Caco-2 (cell line): ENCODE measurements at places on chromosomes 3 and 15.

GRCh38 chr3:141942006-141942405, 65.6 kb downstream of the ATP1B3 start:
- H3K4me1 ChIP-seq, result peaks cover 16% of the 10 kb centered on the region
- H3K27ac ChIP-seq, result no peak overlapping the region
- H3K27me3 ChIP-seq, result no peaks in the 10 kb centered on the region
- no peaks in the 10 kb centered on the region for H3K36me3 ChIP-seq
- H3K4me3 ChIP-seq, result no peak overlapping the region
- peak; percentile 65 for DNase-seq

- DNase-seq, result peak; percentile 61
- H3K27me3 ChIP-seq, result no peaks in the 10 kb centered on the region; the same call in 1 of the 2 replicates
- H3K4me3 ChIP-seq, result no peak overlapping the region
Observed at GRCh38 chr15:66004618-66005262, 135.4 kb downstream of the RAB11A start.

GRCh38 chr15:98419173-98419780, 229.1 kb upstream of the IGF1R start:
- H3K4me3 ChIP-seq, result no peak overlapping the region
- DNase-seq, result no peak
- H3K4me1 ChIP-seq, result peaks cover 8% of the 10 kb centered on the region; the same call in 1 of the 2 replicates
- no peaks in the 10 kb centered on the region for H3K36me3 ChIP-seq

DNA sequence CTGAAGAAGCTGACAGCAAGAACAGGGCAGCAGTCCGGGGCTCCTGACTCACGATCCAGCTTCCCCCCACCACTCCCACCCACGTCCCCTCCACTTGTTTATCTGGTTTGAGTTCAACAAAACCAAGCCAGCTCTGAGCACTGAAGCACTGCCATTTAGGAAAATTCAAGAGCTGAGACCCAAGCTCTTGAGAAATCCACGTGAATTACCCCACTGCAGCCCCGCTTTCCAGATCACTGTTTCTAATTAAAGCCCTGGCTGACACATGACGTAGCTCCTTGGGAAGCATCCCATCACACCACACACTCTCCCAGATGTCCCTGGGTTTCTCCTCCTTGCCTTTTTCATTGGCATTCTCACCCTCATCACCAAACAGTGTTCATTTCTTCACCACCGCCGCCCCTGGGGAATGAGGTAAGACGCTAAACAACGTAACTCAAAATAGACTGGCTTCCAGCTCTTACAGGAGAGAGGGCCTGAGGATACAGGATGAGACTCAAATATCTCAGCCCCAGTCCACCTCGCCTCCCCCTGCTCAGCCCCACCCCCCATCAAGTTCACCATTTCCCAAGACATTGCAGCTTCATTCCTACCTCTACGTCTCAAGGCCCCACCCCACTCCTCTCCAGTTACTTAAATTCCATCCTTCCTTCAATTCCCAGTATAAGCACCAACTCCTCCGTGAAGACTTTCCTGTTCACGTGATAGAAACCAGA, 95.4 kb downstream of the SRGAP3 start:
- no peak overlapping the region for H3K27ac ChIP-seq
- no peaks in the 10 kb centered on the region for H3K27me3 ChIP-seq
- no peak for DNase-seq
- no peaks in the 10 kb centered on the region for H3K36me3 ChIP-seq

DNA sequence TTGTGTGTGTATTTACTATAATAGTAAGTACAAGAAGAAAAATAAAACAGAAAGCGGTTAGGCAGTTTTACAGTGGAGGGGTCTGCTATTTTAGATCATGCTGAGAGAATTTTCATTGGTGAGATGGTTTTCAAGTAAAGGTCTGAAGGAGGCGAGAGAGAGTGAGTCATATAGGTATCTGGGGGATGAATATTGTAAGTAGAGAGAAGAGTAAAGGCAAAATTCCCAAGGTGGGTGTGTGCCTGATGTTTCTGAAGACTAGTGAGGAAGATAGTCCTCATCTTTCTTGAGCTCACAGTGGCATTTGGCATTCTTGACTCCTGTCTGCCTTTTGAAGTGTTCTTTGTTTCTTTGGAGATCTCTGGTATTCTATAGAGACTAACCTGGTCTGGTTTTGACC, 38.6 kb downstream of the CRYBG3 start:
- no peaks in the 10 kb centered on the region; the same call in 1 of the 2 replicates for H3K36me3 ChIP-seq
- H3K4me1 ChIP-seq, result no peaks in the 10 kb centered on the region
- H3K27ac ChIP-seq, result no peak overlapping the region
- H3K27me3 ChIP-seq, result no peaks in the 10 kb centered on the region
- no peak overlapping the region for H3K4me3 ChIP-seq
- DNase-seq, result no peak

DNA sequence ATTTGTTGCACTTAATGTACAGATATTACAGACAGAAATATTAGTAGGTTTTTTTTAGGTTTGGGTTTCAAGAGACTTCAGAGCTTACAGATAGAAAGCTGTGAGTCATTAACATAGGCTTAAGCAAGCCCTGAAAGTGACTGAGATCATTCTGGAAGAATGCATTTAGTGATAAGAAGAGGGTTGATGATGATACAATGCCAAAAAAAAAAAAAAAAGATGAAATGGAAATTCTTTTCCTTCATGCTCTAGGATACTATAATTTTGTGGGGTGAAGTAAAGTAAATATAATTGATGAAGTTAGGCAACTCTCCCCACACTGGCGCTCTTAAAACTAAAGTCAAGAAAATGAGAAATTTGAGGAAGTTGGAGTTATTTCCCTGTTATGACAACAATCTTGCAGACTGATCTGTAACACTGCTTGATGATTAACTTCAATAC, 169.4 kb upstream of the ZNF385D start:
- H3K4me3 ChIP-seq, result no peak overlapping the region
- no peaks in the 10 kb centered on the region for H3K4me1 ChIP-seq
- H3K36me3 ChIP-seq, result no peaks in the 10 kb centered on the region
- DNase-seq, result no peak
- H3K27ac ChIP-seq, result no peak overlapping the region

- no peaks in the 10 kb centered on the region for H3K4me1 ChIP-seq
- H3K4me3 ChIP-seq, result no peak overlapping the region
- H3K27ac ChIP-seq, result no peak overlapping the region
- H3K27me3 ChIP-seq, result no peaks in the 10 kb centered on the region
- H3K36me3 ChIP-seq, result no peaks in the 10 kb centered on the region
Observed at GRCh38 chr15:77031376-77032050, 36.6 kb downstream of the PSTPIP1 start.

DNA sequence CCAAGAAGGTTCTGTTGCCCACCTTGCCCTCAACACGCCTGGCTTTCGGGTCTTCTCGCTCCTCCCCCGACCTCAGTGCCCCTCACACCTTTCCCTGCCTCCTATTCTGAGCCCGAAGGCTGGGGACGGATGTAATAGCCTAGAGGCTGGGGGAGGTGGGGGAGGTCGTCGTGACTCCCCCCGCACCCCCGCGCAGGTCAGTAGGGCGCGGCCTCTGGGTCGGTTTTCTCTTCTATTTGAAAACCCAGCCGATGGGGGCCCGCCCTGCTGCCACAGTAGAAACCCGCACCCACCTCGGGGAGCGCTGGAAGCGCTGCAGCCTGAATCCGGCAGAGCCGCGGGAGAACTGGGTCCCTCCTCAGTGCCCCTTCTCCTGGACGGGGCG, 1.0 kb upstream of the RBPMS2 start:
- H3K4me1 ChIP-seq, result no peaks in the 10 kb centered on the region; the same call in 1 of the 2 replicates
- H3K27me3 ChIP-seq, result no peaks in the 10 kb centered on the region
- H3K36me3 ChIP-seq, result no peaks in the 10 kb centered on the region
- H3K27ac ChIP-seq, result no peak overlapping the region

DNA sequence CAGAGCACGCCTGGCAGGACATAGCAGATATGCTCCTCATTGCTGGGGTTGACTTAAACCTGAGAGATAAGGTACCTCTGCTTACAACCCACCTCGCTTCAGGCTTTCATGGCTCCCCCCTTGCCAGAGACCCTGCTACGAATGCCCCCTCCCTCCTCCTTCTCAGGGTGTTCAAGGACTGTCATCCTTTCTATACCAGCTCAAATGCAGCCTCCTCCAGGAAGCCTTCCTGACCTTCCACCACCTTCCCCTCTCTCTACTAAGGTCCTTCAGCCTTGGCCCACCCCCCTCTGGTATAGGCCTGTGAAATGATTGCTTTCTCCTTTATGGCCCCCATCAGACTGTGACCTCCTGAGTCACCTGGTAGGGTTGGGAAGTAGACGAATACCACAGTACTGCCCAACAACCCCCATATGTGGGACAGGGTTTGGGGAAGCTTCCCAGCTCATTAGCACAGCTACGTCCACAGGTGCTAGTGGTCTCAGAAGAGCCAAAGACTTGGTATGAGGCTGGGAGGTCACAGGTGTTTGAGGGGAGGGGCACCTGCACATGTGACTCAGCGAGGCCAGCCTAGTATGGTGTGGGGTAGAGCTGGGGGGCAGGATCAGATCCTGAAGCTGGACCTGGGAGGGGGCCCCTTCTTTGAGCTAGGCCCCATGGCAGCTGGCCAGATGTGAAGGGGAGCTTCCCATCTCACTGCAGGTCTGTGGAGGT, 32.0 kb downstream of the ANKDD1A start:
- H3K4me1 ChIP-seq, result no peaks in the 10 kb centered on the region
- no peak overlapping the region for H3K4me3 ChIP-seq
- no peaks in the 10 kb centered on the region for H3K36me3 ChIP-seq
- H3K27ac ChIP-seq, result no peak overlapping the region

- peak overlapping the region; percentile 72 for H3K27ac ChIP-seq
- H3K4me1 ChIP-seq, result peaks cover 53% of the 10 kb centered on the region
- peak; percentile 65 for DNase-seq
- no peak overlapping the region for H3K4me3 ChIP-seq
Observed at GRCh38 chr3:32354362-32354778, 37.3 kb upstream of the CMTM7 start.

DNA sequence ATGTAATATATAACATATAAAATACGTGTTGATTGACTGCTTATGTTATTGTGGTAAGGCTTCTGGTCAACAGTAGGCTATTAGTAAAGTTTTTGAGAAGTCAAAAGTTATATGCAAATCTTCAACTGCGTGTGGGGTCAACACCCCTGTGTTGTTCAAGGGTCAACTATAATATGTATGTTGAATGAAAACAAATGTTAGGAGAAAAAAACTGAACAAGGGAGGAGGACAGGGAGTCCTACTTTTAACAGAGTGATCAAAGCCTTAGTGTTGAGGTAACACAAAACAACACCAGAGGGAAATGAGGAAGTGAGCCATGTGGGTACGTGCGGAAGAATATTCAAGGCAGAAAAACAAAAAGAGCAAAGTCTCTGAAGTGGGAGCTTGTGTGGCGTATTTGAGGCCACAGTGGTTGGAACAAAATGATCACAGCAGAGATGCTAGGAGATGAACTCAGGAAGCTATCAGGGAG, 62.5 kb downstream of the SFMBT1 start:
- no peaks in the 10 kb centered on the region for H3K36me3 ChIP-seq
- no peak overlapping the region for H3K4me3 ChIP-seq
- no peaks in the 10 kb centered on the region for H3K4me1 ChIP-seq
- no peak overlapping the region for H3K27ac ChIP-seq
- DNase-seq, result no peak

GRCh38 chr3:14487086-14487485, 53.1 kb downstream of the GRIP2 start:
- no peak overlapping the region for H3K27ac ChIP-seq
- DNase-seq, result no peak
- H3K36me3 ChIP-seq, result no peaks in the 10 kb centered on the region; the same call in 1 of the 2 replicates
- no peak overlapping the region for H3K4me3 ChIP-seq

- no peak for DNase-seq
- no peak overlapping the region for H3K4me3 ChIP-seq
- no peaks in the 10 kb centered on the region for H3K36me3 ChIP-seq
- H3K4me1 ChIP-seq, result peaks cover 19% of the 10 kb centered on the region
Observed at GRCh38 chr15:29437888-29438702, 168.5 kb upstream of the NSMCE3 start.

DNA sequence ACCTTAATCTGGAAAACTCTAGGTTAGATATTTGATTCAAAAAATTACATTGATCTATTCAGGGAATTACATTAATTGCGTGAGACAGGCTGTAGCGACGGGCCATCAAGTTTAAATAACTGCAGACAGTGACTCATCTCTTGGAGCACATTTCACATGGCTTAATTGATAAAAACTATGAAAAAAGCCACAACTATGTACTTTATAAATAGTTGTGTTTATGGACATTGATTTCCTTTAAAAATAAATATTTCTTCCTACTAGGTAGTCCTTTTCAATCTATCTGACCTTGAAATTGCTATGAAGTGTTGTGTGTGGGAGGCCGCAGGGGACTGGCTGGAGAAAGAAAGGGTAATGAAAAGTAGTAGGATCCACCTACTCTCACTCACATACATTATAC, 157.8 kb downstream of the IL1RAP start:
- H3K36me3 ChIP-seq, result no peaks in the 10 kb centered on the region
- no peaks in the 10 kb centered on the region for H3K4me1 ChIP-seq
- no peaks in the 10 kb centered on the region for H3K27me3 ChIP-seq
- no peak overlapping the region for H3K27ac ChIP-seq

DNA sequence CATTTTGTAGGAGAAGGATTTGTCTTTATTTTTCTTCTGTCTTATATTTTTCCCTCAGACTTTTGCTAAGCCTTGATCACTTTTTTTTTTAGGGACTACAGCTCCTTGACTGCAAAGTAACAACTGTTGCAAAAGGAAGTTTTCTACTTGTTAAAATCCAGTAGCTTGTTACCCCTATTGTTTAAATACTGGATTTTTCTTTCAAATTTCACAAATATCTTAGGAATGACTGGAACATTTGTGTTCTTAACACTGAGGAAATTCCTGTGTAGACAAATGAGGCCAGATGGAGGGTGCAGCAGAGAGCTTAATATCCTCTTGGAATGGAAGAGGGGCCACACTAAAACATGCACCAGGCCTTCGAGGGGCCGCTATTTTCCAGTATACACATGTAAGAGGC, 3.2 kb upstream of the PGPEP1L start:
- no peak for DNase-seq
- H3K4me3 ChIP-seq, result no peak overlapping the region
